ENCODE measurements at places on chromosomes 11 and 22.

DNA sequence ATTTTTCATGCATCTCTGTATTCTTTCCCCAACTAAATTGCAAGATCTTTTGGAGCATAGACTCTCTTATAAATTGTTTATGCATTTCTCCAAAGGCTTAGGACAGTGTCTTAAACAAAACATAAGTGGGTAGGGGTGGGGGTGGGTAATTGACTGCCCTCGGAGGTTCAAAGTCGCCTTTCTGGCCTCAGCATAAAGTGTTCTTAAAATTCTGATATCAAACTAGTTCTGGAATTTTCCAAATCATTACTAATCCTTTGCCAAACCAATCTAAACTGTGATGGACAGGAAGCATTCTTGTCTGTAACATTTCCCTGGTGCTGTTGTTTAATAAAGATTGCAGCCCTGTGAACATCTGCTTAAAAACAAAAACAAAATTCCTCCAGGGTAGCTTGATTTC, 61.8 kb upstream of the FAT3 start:
- DNase-seq, result no peak

GRCh38 chr22:41862160-41862529, 29.2 kb downstream of the SREBF2 start:
- DNase-seq, result no peak

DNA sequence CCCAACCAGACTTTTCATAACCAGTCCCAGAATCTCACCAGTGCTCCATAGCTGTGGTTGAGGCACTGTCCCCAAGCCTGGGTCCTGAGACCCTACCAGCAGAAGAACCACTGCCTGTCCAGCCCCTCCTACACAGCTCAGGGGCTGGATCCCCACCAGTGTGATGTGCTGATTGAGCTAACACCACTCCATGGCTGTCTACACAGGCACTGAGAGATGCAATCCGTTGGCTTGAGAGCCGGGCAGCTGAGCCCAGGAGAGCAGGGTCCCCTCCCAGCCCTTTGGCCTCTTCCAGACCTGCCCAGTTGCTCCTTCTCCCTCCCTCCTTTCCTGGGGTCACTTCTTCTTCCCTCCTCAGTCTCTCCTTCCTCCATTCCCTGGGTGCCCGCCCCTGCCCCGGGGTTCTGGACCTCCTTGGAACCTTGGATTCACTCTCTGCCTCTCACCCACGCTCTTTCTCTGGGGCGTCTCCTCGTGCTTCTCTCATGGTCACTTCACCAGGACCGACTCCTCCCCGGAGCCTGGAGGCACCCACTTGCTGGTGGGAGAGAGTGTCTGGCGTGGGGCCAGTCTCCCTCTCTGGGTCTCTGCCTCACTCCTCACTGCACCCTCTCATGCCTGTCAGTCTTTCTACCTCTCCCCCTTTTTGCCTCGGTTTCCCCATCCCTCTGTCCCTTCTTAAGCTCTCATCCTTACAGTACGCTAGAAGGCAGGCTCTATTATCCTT, 706 bp upstream of the SCYL1 start:
- DNase-seq, result no peak

GRCh38 chr11:117572129-117572528, 224.9 kb downstream of the DSCAML1 start:
- DNase-seq, result no peak

DNA sequence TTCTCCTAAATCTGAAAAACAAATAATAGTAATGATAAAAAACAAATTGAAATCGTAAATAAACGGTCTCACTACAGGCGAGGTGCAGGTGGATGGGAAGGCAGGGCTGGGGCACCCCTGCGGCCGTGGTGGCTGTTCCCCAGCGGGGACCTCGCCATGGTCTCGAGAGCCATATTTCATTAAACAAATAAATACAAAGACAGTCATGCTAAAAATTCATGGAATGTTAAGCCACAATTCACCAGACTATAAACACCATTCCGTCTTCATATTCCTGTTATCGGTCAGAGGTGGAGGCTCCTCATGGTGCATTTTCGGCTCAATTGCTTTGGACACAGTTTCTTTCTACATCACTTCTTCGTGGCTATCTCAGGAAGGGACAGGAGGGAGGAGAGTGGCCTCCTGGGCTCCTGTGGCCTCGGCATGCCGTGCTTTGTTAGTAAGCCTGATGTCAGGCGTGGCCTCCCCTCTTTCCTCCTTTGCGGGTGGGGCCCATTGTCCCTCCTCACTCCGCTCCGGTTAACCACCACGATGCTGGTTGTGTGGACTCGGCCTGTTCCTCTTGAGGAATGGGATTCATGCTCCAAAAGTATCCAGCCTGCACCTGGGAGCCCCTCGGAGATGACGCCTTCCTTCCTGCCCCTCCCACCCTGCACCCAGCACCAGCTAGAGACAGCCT, 16.1 kb upstream of the BRSK2 start:
- no peak for DNase-seq

- no peak for DNase-seq
These were observed 440.8 kb upstream of the LUZP2 start for GRCh38 chr11:24056051-24056450.

DNA sequence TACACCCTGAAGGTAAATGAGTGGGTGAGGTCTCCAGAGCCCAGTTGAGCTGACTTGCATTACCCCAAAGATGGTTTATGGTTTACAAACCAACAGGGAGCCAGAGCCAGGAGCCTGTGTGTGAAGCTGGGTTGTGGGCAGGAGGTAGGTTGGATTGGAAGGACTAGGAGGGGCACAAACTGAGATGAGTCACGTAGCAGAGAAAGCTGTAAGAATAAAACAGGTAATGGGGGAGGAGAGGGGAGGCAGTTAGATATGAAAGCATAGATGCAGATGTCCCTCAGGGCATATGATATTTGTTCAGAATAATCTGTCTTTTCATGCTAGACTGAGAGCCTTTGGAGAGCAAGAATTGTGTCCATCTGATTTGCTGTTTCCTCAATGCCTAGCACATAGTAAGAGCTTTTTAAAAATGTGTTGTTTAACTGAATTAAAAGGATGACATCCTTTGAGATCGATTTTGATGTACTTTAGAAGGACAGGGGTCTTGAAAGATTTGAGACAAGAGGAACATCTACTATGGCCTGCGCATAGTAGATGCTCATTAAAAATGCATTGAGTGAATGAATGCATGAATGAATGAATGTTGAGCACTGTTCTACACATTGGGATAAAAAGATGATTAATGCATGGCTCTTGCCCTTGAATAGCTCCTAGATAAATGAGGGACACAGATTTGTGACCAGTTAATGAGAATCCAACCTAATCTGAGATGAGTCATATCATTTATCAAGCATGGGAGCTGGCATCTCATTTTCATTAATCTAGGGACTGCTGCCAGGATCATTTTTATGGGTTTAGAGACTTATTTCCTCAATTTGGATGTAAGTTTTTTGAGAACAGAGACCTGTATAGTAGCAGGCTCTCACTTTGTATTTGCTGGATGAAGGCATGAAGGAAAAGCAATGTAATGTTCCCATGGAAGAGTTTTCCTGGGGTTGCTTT, 175.8 kb upstream of the BDNF start:
- DNase-seq, result no peak

- no peak for DNase-seq
These were observed 16.5 kb downstream of the PRPF19 start for GRCh38 chr11:60889869-60890311.

DNA sequence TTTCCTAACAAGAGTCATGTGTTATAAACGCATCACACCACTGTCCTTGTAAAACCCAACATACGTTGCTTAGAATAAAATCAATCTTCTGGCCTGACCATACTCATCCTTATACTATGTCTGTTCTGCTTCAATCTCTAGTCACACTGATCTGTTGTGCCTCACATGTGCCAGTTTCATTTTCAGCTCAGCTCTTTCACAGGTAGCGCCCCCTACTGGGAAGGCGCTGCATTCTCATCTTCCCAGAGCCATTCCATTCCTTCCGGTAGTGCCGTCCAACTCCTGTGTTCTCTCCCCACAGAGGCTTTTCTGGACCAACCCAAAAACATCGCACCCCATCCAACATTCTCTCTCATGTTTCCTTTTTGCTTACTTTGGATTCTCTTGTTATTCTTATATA, 22.2 kb downstream of the CASP5 start:
- DNase-seq, result no peak

- DNase-seq, result peak; percentile 83
These were observed 17.5 kb downstream of the USP2 start for GRCh38 chr11:119363851-119364590.

- no peak for DNase-seq
These were observed 64.3 kb downstream of the SMIM38 start for GRCh38 chr11:69219991-69220390.

DNA sequence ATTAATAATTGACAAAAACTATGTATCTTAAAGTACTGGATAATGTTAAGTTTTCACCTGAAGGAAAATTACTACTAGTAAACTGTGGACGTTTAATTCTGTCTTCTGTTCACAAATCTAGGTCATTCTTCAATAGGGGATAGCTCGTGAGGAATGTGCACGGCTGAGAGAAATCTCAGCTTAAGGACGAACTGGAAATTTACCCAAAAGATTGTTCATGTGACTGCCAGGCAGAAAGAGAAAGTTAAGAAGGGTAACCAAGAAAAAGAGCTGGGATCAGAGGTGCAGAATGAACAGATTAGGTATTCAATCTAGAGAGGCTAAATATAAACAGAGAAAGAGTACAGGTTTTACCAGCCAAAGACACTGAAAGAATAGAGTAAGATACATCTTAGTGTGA, 245.3 kb downstream of the CASP12 start:
- no peak for DNase-seq

DNA sequence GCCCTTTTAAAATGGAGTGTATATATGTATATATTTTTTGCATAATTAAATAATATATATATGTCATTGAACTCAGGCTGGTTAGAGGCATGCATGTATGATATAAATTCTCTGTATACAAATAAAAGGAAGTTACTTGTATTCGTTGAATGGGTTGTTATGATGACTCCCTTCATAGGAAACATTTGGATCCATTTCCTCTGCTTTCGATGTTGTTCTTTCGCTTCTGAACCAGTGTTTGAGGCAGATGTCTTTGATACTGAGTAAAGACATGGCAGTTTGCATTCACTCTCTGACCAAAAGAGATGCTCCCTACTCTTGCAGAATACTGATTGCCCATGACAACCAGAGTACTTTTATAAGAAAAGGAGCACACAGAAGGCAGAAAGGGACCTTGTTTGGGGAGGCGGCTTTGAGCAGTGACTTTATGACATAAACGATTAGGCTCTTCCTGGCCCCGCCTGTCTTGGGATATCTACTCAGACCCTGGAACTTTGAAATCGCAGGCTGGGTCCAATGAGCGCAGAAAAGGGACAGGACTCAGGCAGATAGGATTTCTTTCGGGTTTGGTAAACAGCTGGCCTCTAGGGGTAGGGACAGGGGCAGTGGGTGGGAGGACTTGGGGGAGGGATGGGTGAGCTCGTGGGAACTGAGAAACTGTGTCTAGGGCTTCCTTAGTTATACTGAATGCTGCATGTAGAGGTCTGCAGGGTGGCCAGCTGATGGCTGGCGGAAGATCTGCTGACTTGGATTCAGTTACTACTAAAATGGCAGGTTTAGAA, 23.2 kb downstream of the TIMP3 start:
- no peak for DNase-seq

DNA sequence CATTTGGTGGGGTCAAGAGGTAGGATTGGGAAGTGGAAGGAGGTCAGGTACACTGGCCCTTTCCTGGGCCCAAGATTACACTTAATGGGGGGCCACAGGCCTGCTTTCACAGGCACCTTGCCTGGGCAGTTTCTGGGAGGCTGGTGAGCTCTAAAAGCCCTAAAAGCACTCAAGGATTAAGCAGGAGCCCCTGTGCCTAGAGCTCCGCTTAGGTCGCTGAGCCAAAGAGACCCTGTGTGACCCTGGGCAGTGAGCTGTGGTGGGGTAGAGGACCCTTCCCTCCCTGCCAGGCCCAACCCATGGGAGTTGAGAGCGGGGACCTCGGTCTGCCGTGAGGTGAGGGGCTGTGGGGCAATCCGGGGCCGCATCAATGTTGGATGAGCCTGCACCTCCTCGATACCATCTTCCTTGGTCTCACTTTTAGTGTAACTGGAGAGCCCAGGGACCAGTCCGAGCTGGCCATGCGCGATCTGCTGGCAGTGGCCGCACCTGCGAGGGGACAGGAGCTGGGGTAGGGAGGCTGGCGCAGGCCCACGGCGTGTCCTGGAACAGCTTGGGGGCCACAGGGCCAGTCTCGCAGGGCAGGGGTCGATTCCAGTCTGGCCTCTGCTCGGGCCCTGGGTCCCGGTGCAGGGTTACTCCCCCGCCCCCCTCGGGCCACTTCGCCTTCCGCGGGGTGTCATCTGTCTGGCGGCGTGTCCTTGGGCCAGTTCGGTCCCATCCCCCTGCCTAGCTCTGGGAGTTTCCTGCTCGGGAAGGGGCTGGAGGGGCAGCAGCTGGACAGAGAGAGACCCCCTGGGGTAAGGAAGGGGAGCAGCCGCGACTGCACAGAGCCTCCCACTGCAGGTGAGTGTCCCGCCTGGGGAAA, 44.3 kb downstream of the EIF3F start:
- no peak for DNase-seq

GRCh38 chr11:6390718-6391469, 620 bp downstream of the SMPD1 start:
- DNase-seq, result no peak

DNA sequence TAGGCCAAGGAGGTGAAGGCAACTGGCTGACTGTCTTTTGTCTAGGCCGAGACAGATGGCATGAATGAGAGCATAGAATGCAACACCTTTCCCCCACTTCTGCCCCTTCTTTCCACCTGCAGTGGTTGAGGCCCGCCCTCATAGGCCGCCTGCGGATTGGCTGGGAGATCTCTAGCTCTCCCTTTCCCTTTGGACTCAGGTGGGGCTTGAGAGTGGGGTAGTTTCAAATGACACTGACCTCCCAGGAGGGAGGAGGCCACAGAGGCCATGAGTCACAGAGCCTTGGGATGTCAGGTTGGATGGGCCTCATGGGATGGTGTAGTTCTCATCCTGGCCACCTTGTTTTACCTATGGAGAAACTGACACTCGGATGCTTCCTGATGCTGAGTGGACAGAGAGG, 9.1 kb downstream of the MICAL2 start:
- DNase-seq, result no peak

Data from psoas muscle (tissue), 8 donors.